ENCODE measurements at places on chromosomes 4 and X.
A peak's percentile ranks its signal among the peaks of the same experiment; 100 is the strongest.

- DNase-seq = no peak
These were observed 131.3 kb downstream of the FHDC1 start for GRCh38 chr4:153067376-153067775.

- no peak for DNase-seq
These were observed 67.6 kb upstream of the FREM3 start for GRCh38 chr4:143768007-143768591.

- DNase-seq = no peak
These were observed 65.3 kb upstream of the WDR1 start for GRCh38 chr4:10181745-10182445.

- peak; percentile 40 for DNase-seq
These were observed 841 bp downstream of the ACOT9 start for GRCh38 chrX:23742174-23742696.

- DNase-seq = no peak
These were observed 235.4 kb downstream of the HNRNPD start for GRCh38 chr4:82138374-82138773.

DNA sequence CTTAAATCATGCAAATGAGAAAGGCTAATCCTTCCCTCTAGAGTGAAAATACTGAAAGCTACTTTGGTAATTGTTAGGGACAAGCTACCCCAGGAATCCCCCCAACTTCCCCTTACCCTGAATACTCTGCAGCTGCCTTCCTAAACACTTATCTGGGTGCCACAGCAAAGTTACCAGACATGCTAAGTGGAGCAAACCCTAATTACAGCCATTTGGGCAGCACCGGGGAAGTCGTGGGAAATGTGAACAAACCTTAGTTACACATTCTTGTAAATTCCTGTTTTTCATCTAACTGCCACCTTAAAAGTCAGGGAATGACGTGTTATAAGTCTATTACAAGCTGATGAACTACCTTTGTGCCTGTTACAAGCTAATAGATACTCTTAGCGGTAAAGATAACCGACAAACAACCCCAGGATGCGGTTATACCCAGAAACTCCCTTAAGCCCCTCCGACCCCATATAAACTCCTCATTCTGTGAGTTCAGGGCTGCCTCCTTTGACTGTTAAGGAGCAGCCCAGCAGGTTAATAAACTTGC lies 66.0 kb upstream of the PLAC8 start:
- no peak for DNase-seq

GRCh38 chrX:39377157-39377556 lies 575.9 kb downstream of the MID1IP1 start:
- no peak for DNase-seq

GRCh38 chrX:21675931-21676330 lies 17.8 kb upstream of the KLHL34 start:
- DNase-seq = no peak

- DNase-seq = no peak
These were observed 209.9 kb downstream of the SLC7A11 start for GRCh38 chr4:138032222-138032621.

DNA sequence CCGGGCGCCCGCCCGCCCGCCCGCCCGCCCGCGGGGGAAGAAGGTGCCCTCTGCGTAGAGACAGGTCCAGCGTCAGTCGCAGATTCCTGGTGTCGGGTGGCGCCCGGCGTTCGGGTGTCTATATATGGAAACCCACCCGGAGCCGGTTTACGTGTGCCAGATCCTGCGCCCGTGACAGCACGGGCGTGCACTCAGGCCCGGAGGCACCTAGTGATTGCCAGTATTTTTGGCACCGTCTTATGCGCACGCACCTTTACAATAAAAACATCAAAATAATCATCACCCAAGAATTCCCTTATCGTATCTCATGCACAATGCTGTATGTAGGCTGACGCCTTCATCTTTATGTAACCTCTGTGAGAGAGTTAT lies 519 bp downstream of the SLC25A4 start:
- DNase-seq = no peak

DNA sequence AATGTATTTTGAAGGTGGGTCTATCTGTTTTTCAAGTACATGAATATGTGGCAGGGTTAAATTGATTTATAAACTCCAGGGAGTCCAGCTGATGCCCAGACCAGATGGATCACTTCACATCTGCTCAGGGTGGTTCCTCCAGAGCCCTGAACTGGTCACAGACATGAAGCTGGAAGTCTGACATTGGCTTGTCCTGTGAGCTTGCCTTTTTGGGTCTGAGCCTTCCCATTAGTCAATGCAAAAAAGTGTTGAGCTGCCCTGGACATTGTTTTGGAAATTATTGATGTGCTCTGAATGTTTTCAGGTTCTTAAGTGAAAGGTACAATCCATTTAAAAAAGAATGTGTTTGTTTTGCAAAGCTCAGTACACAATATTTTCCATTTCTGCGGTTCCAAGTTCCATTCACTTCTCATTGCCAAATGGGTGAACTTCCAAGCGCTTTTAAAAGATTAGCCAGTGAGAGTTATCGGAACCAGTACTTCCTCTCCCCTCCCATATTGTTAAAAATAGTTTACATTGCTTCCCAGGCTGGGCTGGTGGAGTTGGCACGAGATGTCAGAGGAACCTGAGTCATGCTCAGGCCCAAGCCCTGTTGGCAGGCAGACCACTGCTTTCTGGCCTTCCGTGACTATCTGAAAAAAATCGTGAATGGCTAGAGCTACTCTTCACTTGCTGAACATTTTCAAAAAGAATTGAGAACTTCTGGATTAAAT lies 52.1 kb downstream of the PDGFRA start:
- DNase-seq = peak; percentile 37

DNA sequence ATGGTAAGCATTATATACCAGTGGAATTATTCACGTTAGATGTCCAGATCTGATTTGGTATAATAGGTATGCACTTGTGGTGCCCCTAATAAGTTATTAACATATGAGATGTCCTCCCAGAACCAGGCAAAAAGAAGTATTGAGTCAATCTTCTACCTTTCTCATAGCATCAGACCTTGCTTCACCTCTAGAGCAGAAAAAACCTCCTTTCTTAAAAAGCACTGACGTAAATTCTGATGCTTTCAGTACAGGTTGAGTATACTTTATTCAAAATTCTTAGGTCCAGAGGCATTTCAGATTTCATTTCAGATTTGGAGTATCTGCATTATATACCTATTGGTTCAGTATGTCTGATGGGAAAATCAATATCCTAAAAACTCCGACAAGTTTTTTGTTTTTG lies 22.4 kb downstream of the LEF1 start:
- no peak for DNase-seq

- no peak for DNase-seq
These were observed 49.7 kb upstream of the NPNT start for GRCh38 chr4:105845559-105845958.

- no peak for DNase-seq
These were observed 4.1 kb downstream of the SEPTIN6 start for GRCh38 chrX:119688911-119689321.
